Frontal cortex (tissue), 4 donors: ENCODE measurements at places on chromosomes 4 and X.

GRCh38 chrX:149283853-149284252 lies 221.3 kb downstream of the IDS start:
- DNase-seq: no peak

DNA sequence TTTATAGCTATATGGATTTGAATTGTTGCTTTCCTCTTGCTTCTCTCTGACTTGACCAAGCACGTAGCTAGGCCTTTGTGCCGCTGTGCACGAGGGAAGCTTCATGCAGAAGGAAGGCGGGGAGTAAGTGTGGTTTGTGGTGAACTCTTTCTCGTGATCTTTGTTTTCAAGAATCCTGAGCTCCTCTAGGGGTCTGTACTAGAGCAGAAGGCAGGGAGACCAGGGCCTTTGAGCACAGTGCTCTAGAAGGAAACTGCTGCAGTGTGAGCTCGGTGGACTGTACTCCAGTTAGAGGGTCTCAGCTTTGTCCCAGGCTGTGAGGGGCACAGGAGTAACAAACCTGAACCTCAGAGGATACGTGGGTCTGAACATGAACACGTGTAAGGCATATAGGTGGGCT lies 49.0 kb downstream of the AGA start:
- no peak for DNase-seq

DNA sequence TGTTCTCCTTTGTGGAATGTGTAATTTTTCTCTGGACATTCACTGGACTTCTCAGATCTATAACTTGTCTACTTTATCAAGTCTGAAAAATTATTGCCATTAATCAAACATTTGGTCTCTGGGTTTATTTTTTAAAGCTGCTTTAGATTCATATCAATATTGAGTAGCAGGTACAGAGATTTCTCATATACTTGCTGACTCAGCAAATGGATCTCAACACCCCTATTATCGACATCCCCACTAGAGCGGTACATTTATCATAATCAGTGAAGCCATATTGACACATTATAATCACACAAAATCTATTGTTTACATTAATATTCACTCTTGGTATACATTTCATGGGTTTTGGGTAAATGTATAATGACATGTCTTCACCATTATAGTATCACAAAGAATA lies 268.7 kb downstream of the SPOCK3 start:
- DNase-seq: no peak

GRCh38 chrX:68249903-68250302 lies 183.4 kb downstream of the OPHN1 start:
- no peak for DNase-seq

GRCh38 chr4:96228463-96228862 lies 388.6 kb downstream of the PDHA2 start:
- no peak for DNase-seq

GRCh38 chr4:98298022-98298421 lies 36.8 kb downstream of the RAP1GDS1 start:
- no peak for DNase-seq

DNA sequence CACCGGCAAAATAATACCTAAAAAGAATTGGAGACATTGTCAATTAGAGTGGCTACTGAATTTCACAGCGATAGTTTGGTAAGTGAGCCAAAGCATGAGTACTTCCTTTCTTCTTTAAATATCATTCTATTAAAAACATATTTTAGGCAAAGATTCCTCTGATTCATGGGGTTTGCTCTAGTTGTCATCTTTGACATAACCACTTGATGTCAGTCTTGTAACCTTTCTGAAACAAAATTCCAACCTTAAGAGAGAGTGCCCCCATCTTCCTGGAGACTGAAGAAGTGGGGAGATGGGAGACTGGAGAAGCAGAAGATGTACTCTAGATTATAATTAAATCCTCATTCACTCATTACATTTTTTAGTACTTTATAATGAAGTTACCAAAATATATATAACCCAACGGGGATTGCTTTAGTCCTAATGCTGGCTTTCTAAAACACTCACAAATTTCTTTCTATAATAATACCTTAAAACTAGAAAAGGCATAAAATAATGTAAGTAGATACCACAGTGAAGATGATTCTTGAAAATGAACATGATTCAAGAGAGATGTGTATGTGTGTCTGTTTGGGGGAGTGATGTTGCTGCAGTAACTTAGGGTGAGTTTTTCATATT lies 96.4 kb downstream of the EMCN start:
- DNase-seq: no peak
